Non-pigmented ciliary epithelial cell (primary cell): ENCODE measurements at places on chromosomes 12 and 14.

GRCh38 chr14:50658203-50658602 lies 9.9 kb downstream of the SAV1 start:
- no peak for DNase-seq

- no peak for DNase-seq
These were observed 30.5 kb downstream of the BCL11B start for GRCh38 chr14:99241325-99242010.

- DNase-seq = no peak
These were observed 36.7 kb upstream of the GPATCH2L start for GRCh38 chr14:76115010-76115422.

DNA sequence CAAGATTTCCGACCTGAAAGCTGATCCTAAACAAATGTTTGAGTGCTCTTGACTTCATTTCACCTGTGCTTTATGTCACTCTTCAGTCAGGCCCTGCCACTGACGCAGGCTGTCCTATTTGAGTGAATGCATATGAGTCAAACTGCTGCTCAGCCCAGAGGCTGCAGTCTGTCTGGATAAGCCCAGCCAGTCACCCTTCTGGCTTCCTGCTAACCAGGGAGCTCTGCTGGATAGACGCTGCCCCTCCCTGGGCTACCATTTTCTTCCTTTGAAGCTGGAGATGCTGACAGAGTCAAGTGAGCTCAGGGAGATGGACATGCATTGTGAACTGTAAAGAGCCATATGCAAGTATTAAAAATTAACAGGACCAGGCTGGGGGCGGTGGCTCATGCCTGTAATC lies 5.1 kb upstream of the TUNAR start:
- DNase-seq = no peak

DNA sequence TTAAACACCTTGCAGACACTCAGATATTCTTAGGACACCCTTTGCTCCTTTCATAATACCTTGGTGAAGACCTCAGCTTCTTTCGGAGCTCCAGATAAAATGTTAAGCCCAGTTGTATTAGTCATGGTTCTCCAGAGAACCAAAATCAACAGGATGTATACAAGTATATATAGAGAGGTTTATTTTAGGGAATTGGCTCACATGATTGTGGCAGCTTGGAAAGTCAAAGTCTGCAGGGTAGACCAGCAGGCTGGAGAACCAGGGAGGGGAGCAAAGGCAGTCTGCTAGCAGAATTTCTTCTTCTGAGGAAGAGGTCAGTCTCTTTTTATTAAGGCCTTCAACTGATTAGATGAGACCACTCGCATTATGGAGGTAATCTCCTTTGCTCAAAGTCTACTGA lies 6.9 kb upstream of the IGF1 start:
- no peak for DNase-seq

- DNase-seq = no peak
These were observed 138.0 kb downstream of the ANO6 start for GRCh38 chr12:45353944-45354343.

- DNase-seq = no peak
These were observed 384.3 kb downstream of the RAD51B start for GRCh38 chr14:68203871-68204270.

DNA sequence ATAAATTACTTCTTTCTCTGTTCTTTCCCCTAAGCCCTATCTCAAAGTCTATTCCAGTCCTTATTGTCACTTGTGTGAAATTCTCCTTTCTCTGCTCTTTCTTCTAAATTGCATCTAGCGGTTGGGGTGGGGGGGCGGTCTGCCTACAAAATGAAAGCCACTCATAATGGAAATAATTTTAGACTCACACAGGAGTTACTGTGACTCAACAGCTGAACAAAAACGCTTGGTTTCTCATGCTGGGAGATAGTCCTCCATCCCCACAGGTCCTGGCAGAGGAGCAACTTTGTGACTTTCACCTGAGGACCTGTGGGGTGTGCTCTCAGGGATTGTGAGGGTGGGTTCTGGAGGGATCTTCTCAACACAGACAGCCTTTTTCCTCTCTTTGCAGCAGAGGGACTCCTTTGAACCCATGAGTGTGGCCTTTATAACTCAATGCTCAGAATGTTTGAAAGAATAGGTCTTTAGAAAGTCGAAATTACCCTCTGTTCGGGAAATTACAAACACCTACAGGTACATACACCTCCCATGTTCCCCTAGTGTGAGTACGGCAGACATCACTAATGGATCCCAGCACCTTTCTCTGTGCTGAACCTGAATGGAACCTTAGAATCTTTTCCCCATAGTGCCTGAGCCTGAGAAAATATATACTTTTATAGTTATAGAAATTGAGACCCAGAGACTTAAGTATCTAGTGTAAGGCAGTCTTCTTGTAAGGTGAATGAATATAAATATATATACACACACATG lies 109.7 kb downstream of the CHST11 start:
- DNase-seq = no peak

GRCh38 chr12:56315249-56315621 lies 553 bp downstream of the CNPY2 start:
- no peak for DNase-seq

DNA sequence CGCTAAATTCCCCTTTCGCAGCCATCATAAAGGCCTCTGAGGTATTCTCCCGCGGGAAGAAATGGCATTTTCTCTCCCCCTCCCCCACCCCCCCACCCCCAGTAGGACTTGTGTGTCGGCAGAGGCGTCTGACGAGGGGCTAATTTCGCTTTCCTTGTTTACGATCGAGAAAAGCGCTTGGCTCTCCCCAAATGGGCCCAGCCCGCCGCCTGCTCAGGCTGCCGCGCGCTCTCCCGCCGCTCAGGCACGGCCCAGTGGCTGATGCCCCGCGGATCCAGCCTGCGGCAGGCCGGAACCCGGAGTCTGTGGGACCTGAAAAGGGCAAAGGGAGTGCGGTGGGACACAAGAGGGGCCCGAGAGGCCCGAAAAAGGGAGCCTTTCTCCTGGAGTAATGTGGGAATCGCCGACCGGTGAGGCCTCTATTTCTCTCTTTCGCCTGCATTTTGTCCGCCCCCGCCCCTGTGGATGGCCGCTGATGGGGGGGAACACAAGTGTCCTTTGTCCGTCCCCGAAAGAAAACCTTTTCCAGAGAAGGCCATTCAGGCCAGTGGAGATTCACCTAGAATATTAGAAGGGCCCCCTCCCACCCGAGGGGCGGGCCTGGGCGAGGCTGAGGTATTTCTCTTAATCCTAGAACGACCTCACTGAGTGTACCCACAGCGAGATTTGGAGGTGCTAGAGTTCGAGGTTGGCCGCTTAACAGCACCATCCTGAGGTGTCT lies 9.0 kb upstream of the HOXC6 start:
- DNase-seq = no peak
